ENCODE measurements at places on chromosomes 3 and 15.

DNA sequence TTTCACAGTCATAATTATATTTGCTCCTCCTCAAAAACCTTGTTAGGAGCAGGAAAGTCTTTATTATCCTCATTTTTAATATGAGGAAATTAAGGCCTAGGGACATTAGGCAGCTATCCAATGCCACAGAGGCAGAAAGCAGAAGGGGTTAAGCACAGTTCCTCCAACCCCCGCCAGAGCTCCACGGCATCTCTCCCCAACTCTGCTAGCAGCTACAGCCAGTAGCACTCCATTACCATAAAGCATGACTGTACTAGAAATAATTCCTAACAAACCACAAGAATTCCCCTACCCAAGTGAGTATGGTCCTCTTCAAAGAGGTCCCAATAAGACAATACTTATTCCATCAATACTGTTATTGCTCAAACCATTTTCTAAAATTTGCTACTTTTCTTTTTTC, 9.8 kb downstream of the HEG1 start:
- H3K4me3 ChIP-seq = no peak overlapping the region
- no peak overlapping the region for H3K27ac ChIP-seq
- H3K4me1 ChIP-seq = peaks cover 3% of the 10 kb centered on the region
- H3K27me3 ChIP-seq = no peaks in the 10 kb centered on the region

DNA sequence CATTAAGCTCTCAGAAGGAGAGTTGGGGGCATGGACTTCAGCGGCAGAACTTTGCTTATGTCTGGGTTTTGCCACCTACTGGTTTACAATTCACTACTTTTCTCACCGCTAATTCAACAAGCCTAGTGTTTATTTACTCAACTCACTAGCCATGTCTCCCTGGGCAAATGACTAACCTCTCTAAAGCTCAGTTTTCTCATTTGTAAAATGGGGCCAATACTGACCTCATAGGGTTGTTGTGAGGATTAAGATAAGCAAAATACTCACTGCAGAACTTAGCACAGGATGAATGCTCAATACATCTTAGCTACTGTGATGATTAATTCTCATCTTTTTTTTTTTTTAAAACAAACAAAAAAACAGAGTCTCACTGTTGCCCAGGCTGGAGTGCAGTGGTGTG, 106.3 kb downstream of the CADPS start:
- DNase-seq = no peak
- H3K4me3 ChIP-seq = no peak overlapping the region
- no peak overlapping the region for H3K27ac ChIP-seq
- H3K27me3 ChIP-seq = no peaks in the 10 kb centered on the region

GRCh38 chr3:113552851-113553250, 20.5 kb downstream of the SIDT1 start:
- no peaks in the 10 kb centered on the region for H3K36me3 ChIP-seq
- H3K27ac ChIP-seq = no peak overlapping the region
- no peak for DNase-seq
- H3K4me1 ChIP-seq = no peaks in the 10 kb centered on the region

DNA sequence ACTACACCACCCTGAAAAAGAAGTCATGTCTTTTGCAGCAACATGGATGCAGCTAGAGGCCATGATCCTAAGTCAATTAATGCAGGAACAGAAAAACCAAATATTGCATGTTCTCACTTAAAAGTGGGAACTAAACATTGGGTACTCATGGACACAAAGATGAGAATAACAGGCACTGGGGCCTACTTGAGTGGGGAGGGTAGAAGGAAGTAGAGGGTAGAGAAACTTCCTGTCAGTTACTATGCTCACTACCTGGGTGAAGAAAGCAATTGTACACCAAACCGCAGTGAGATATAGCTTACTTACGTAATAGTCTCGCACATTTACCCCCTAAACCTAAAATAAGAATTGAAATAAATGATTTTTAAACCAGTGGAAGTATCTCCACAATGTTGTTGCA, 480.5 kb upstream of the ARRDC4 start:
- no peak for DNase-seq
- H3K36me3 ChIP-seq = no peaks in the 10 kb centered on the region
- H3K4me3 ChIP-seq = no peak overlapping the region
- no peak overlapping the region for H3K27ac ChIP-seq
- H3K27me3 ChIP-seq = no peaks in the 10 kb centered on the region

GRCh38 chr15:48677821-48678220, 32.3 kb upstream of the FBN1 start:
- no peaks in the 10 kb centered on the region for H3K27me3 ChIP-seq
- DNase-seq = no peak
- no peak overlapping the region for H3K27ac ChIP-seq
- no peaks in the 10 kb centered on the region for H3K36me3 ChIP-seq
- H3K4me1 ChIP-seq = no peaks in the 10 kb centered on the region
- H3K4me3 ChIP-seq = no peak overlapping the region
